ENCODE measurements at places on chromosomes 4 and X. TPM values are rescaled to one million over a fixed set of nuclear protein-coding genes. Genes with fewer than 3 reads are reported as not detected.

Gene AFF2
- 1.1 TPM for total RNA-seq

Gene KLF8
- 10.3 TPM for total RNA-seq

Gene VCX2
- total RNA-seq, result not detected

Gene C4orf54
- 0.28 TPM for total RNA-seq

Gene TMSB15C
- total RNA-seq, result 7.6 TPM

Gene POLN
- total RNA-seq, result 2.2 TPM

Gene PRR32
- total RNA-seq, result not detected

Gene NHSL2
- total RNA-seq, result 21.3 TPM

Gene SLITRK2
- total RNA-seq, result 0.16 TPM

GRCh38 chr4:113078066-113078465 lies 28.6 kb downstream of the ANK2 start:
- no peak for DNase-seq

DNA sequence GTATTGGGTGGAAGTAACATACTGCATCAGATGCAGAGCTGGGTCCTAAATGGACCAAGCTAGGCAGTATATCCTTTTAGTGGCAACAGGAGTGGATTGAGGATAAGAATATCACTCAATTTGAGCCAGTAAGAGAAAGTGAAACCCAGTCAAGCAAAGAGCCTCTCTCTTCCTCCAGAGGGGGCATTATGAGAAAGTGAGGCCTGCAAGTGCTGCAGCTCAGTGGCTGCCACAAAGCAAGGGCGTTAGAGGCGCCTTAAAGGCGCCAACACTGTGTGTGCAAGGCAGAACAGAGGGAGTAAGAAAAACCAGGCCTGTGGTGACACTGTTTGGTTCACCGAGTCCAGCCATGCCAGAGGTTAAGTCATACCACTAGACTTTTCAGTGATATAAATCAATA lies 17.5 kb downstream of the STX18 start:
- no peak for DNase-seq

- no peak for DNase-seq
Measured at GRCh38 chrX:25389266-25389665, 373.5 kb upstream of the ARX start.

GRCh38 chr4:122716825-122717448 lies 15.6 kb upstream of the BBS12 start:
- DNase-seq, result peak; percentile 72

DNA sequence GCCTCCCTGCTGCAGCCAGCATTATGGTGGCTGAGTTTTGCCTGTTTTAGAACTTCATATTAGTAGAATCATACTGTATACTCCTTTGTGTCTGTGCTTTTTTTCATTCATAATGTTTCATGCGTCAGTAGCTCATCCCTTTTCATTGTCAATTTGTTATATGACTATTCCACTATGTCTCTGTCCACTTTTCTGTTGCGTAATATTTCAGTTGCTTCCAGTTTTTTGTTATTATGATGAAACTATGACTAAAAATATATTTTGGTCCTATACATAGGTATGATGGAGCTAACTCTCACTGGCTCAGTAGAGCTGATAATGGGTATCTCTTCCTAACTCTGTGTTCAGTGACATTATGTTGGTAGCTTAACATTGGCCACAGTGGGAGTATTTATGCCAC lies 48.3 kb downstream of the DMP1 start:
- no peak for DNase-seq

GRCh38 chrX:57119416-57119815 lies 1.9 kb downstream of the SPIN2B start:
- DNase-seq, result no peak

DNA sequence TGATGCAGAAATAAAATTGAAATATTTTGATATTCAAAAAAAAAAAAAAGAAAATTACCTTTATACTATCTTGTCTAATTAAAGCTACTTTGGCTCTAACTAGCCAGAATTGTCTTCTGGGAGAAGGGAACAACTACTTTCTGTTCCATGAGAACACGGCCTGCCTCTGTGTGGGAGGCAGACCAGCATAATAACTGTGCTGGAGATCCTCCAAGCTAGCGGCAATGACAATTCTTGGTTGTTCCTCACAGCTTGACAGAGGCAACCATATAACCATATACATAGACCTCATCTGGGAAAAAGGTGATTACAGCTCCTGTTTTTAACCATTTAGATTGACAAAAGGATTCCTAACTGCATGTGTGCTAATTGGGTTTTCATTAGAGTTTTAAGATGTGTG lies 95.7 kb downstream of the RBMX2 start:
- DNase-seq, result no peak

GRCh38 chrX:12065251-12065650 lies 73.0 kb upstream of the FRMPD4 start:
- no peak for DNase-seq

DNA sequence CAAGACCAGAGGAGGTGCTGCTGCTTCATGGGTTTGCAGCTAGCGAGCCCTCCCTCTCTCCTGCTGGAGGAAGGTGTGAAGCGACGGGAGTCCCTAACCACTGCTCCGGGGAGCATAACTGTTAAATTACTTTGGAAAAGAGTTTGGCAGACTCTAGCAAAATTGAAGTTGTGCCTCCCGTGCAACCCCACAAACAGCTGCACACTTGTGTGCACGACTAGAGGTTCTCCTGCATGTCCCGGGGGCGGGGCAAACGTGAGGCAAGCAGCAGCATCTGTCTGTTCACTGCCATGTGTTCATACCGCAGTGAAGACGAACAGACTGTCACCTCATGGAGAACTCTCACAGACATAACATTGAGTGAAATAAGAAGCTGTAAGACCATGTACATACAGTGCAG lies 34.5 kb downstream of the TNIP2 start:
- peak; percentile 40 for DNase-seq

DNA sequence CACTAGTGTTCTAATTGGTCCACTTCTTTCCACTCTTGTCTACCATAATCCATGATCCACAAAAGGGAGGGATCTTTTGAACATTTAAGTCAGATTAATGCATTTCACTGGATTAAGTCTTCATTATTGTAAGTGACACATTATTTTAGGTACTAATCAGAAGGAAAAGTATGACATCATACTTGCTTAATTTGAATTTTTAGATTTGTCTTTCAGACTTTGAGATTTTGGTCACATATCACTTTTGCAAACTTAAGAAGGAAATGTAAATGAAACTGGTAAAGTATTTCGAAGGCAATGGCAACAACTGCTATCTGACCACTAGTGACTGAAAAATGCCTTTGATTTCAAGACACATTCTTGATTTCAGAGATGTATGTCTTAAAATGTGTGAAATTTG lies 5.2 kb downstream of the MMRN1 start:
- no peak for DNase-seq

DNA sequence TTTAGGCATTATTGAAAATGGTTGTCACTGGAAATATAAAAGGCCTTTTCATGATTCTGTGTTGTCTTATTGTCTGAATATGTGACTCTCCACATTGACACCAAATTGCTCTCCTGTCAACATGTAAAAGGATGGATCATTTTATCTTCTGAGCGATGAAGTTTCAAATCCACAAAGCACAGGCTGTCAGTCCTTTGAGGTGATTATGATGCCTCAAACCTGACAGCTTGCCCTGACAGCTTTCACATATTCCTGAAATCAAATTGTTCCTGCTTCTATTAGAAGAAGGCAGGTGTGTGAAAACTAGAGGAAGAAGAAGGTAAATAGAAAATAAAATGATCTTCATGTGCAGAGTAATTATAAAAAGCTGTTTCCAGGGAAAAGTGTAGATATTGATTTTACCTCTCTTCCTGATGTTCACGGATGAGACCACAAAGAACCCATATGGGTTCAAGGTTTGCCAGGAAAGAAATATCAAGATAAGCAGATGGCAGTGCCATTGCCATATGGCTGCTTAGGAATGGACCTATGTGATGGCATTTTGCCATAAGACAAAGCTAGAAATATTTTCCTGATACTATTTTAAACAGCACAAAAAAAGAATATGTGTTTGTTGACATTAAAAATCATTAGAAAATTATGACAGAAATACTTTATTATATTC lies 1006.3 kb upstream of the AGA start:
- DNase-seq, result no peak

DNA sequence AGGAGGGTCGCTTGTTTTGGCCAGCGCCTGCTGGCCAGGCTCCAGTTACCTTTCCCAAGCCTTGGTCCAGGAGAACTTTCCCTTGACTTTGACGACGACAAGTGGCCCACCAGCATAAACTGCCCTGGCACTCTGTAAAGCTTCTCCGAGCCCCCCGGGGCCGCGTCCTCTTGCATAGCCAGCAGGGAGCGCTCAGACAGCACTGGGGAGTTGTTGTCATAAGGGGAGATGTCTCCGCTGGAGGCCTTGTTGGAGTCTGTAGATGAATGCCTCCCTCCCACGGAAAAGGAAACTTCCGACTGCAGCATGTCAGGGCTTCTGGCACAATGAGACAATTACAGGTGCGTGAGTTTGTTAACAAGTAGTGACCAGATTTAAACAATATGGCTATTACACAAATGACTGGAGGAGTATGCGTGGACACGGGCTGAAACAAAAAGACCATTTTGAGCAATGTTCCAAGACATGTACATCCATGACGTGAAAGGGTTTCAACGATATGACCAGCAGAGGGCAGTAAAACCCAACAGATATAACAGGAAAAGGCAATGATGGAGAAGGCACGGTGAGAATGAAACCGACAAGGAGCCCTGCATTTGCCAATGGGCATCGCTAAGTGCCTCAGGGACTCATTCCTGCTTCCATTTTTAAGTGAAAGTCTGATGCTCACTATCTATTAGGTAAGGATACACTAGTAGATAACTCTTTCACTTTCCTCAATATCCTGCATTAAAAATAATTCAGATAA lies 33.0 kb downstream of the HCCS start:
- peak; percentile 77 for DNase-seq

GRCh38 chr4:137523329-137523728 lies 9.0 kb downstream of the PCDH18 start:
- DNase-seq, result no peak

DNA sequence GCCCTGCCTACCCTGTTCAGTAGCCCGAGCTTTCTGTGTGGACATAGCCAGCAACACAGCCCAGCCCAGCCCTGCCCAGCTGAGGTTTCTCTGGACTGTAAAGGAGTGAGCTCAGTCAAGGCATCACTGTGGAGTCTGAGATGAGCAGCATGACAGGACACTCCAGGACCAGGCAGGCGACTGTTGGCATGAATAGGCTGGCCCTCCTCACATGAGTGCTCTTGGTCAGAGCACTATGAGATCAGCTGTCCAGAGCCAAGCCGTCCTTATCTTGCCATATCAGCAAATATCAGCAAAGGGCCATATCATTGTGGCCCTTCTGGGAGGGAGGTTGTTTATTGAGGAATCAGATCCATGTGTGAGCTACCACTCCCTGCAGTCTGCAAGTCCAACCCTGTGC lies 30.9 kb downstream of the REELD1 start:
- DNase-seq, result no peak

DNA sequence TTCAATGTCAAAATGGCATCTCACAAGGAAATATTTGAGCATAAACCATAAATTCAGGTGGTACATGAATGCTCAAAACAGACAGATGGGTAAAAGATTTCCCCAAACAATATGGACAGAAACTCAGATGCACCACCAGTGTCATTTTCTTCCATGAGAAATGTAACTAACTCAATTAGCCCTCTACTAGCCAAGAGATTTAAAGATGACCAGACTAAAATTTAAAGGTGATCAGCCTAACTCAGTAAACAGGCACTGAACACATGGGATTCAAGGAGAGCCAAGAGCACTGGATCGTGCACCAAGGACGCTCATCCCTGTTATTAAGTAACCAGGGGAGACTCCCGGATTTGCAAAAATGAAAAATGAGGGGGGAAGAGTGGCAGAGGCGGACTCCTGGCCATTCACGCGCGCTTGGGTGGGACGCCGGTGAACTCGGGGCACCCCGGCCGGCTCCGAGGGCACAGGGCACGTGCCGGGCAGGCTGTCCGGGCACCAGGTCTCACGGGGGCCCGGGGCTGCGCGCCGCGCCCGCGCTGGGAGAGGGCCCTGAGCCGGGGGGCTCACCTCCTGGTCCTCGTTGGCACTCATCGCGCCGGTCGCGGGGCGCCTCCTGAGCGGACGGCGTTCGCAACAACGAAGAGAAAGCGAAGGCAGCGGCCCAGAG lies 490 bp downstream of the RWDD4 start:
- DNase-seq, result peak; percentile 67

DNA sequence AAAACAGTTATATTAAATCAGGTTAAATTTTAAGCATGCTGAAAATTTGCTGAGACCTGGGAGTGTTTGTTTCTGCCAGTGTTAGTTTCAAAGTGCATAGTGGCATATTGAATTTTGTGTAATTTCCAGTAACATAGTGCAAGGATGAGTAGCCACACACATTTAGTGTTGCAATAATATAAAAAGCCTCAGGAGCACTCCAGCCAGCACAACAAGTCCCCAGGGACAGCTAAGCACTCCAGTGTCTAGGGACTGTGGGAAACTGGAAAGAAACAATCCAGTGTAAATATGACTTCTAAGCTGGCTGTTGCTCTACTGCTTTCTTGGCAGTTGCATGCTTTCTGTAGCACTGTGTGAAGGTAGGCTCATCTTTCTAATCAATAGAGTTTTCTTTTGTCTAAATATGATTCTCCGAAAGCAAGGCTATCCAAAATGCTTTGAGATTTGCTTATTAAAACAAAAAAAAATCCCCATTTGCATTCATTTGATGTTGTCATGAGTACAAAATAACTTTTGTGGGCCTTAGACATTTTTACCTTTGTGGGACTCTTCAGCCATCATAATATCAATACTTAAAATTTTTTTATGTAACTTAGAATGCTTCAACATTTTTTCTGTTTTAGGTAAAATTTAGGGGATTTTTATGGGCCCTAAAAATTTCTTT lies 24.2 kb upstream of the CXCL2 start:
- DNase-seq, result no peak

DNA sequence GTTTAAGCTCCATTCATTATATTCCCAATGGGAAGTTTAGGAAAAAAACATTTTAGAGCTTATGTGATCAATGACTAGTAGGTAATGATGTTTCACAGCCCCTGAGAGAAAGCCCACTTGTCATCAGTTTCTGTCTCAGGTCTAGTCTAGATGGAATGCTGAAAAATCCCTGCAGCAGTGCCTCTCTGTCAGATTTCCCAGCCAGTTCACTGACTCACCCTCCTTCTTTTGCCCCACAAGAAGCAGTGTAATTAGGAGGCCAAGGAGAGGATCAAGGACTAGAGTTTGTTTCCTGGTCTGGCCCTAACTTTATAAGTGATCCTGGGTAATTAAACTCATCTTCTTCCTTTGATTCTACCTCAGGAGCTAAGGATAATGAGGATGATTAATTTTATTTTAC lies 118.7 kb upstream of the ANXA3 start:
- DNase-seq, result no peak

Measured in sigmoid colon (tissue), 7 donors.